Suprapubic skin (tissue), 4 donors: ENCODE measurements at places on chromosomes 4 and X. TPM values are rescaled to one million over a fixed set of nuclear protein-coding genes. Genes with fewer than 3 reads are reported as not detected.

The ENPEP gene
- total RNA-seq = 2.4 TPM

The CWH43 gene
- 40.4 TPM for total RNA-seq

- DNase-seq = no peak
Observed at GRCh38 chrX:119721487-119721886, 28.5 kb upstream of the SEPTIN6 start.

GRCh38 chrX:9434051-9434550 lies 30.8 kb upstream of the TBL1X start:
- DNase-seq = no peak

DNA sequence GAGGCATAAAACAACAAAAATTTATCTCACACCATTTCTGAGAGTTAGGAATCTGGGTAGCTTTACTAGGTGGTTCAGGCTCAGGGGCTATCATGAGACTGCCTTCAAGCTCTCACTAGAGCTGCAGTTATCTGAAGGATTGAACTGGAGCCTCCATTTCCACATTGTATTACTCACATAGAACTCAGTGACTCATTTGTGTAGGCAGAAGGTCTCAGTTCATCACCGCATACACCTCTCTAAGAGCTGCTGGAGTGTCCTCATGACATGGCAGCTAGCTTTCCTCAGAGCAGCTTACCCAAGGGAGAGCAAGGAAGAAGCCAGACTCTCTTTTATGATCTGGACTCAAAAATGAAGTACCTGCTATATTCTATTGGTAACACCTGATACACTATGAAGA lies 389.2 kb downstream of the IQCM start:
- DNase-seq = no peak

GRCh38 chr4:85928775-85929591 lies 430.9 kb downstream of the MAPK10 start:
- DNase-seq = no peak
